ENCODE measurements at places on chromosomes 5 and 9.

GRCh38 chr5:160978944-160979343, 126.9 kb upstream of the ATP10B start:
- DNase-seq = no peak

DNA sequence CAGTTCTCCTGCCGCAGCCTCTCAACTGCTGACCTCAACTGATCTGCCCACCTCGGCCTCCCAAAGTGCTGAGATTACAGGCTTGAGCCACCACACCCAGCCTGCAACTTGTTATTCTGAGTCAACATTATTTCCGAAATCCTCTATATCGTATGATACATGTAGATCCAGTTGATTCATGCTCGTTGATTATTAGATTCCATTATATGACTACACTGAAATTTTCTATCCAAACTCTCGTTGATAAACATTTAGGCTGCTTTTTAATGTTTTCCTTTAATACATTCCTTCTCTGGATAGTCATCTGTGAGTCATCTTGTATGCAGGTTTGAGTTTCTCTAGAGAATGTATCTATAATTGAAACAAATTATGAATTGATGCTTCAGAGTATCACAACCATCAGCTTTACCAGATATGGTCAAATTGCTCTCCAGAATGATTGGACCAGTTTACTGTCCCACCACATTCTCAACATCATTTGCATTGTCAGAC, 4.1 kb downstream of the CDK7 start:
- no peak for DNase-seq

- no peak for DNase-seq
Measured at GRCh38 chr5:133866160-133866902, 102.1 kb downstream of the C5orf15 start.

GRCh38 chr5:103224118-103224893, 34.3 kb upstream of the MACIR start:
- DNase-seq = no peak

DNA sequence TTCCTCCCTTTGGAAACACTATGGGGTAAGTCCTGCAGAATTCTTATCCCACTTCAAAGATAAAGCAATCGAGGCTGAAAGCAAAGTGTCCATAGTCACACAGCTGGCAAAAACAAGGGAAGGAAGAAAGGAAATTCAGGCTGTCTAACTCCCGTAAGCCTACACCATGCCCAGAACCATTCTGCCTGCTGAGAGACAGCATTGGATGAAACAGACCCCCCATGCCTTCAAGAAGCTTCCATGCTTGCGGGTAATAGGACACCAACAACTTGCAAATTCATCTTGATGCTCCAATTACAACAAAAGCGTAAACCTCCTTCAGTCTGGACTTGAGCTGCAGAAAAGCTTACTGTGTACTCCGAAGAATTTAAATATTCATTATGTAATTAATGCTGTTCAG, 181.1 kb upstream of the WWC1 start:
- no peak for DNase-seq

- no peak for DNase-seq
Measured at GRCh38 chr5:148561801-148562311, 92.5 kb downstream of the HTR4 start.

- no peak for DNase-seq
Measured at GRCh38 chr9:134890155-134890495, 9.5 kb downstream of the FCN2 start.

DNA sequence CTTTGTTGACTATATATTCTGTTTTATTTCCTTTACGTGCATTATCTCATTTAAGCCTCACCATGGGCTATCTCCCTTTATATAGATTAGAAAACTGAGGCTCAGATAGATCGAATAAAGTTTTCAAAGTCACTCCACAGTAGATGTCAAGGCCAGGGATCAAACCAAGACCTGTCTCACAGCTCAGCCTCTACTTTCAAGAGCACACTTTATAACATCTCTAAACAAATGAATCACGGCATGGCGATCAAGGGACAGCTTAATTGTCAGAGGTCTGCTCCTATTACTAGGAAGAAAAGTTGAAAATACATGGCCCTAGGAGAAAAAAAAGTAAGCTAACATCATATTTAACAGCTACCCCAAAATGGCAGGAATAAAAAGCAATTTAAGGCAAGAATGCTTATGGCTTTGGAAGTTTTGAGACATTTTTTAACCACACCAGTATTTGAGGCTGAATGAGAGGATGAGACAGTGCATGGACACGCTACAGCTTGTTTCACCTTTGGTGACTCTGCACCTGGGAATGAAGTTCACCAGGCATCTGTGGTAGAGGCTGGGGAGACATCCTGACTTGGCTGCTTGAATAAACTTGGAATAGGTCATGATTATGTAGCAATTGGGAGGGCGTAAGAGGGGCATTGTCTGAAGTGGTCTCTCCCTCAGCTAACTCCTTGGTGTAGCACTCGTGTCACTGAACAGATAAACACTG, 486.8 kb upstream of the WWC1 start:
- DNase-seq = no peak

- no peak for DNase-seq
Measured at GRCh38 chr5:133829786-133830185, 138.6 kb downstream of the C5orf15 start.

GRCh38 chr5:83530193-83530592, 58.6 kb downstream of the VCAN start:
- no peak for DNase-seq

- no peak for DNase-seq
Measured at GRCh38 chr5:370959-371810, 49.7 kb downstream of the AHRR start.

DNA sequence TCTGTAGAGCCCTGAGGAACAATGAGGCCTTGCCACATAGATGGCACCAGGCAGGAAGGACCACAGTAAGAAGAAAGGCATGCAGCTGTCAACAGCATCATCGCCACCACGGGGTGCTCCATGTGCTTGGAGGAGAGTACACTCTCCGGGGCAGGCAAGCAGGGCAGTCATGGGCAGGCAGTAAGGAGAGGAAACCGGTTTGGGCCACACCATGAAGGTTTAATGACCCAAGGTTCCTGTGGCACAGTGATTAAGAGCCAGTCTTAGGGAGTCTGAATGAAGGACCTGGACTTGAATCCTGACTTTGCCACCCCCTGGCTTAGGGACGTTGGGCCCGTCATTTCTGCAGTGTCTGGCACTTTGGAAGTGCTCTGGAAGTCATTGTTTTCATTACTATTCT, 80.6 kb upstream of the ZBTB43 start:
- DNase-seq = no peak

DNA sequence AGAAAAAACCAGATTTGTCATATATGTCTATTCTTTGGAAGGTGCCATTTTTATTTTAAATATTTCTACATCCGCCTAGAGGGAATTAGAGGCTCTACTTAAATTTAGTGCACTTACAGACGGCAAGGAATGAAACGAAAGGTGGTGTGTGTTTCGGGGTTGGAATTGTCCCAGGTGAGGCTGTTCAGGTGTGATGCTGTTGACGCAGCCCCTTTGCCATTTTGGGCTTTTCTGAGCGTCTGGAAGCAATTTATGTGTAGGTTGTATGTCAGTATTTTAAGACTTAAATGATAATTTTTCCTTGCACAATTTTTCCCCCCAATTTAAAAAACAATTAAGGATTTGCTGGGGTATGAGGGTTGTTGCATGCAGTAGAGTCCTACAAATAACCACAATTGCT, 2.0 kb downstream of the TENT4A start:
- no peak for DNase-seq

DNA sequence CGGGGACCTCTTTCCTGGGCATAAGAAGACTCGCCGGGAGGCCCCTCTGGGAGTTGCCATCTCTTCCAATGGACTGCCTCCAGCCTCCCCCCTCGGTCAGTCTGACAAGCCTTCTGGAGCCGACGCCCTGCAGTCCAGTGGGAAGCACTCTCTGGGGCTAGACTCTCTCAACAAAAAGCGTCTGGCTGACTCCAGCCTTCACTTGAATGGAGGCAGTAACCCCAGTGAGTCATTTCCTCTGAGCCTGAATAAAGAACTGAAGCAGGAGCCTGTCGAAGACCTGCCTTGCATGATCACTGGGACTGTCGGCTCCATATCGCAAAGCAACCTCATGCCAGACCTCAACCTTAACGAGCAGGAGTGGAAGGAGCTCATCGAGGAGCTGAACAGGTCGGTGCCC, 28.4 kb upstream of the LTC4S start:
- DNase-seq = no peak
